ENCODE measurements at places on chromosomes 1 and 21. TPM values are rescaled to one million over a fixed set of nuclear protein-coding genes. Genes with fewer than 3 reads are reported as not detected.

FAM151A gene
- 1.5 TPM for total RNA-seq

RAB25 gene
- total RNA-seq: not detected

SPATA45 gene
- not detected for total RNA-seq

TFF3 gene
- total RNA-seq: 3.4 TPM

ERRFI1 gene
- total RNA-seq: 12.8 TPM

WDR47 gene
- total RNA-seq: 14.6 TPM

ZYG11A gene
- total RNA-seq: not detected

EMC1 gene
- 30.5 TPM for total RNA-seq

CLDN17 gene
- not detected for total RNA-seq

AADACL4 gene
- not detected for total RNA-seq

ADAMTS4 gene
- 13.0 TPM for total RNA-seq

CELA2A gene
- not detected for total RNA-seq

ZNF683 gene
- 0.14 TPM for total RNA-seq

BATF3 gene
- 1.2 TPM for total RNA-seq

ANGPTL3 gene
- not detected for total RNA-seq

EFNA1 gene
- total RNA-seq: 43.9 TPM

PTGER3 gene
- total RNA-seq: 4.9 TPM

DMRTA2 gene
- total RNA-seq: not detected

AMY1B gene
- total RNA-seq: not detected

PTGS2 gene
- total RNA-seq: 0.32 TPM

TCP10L gene
- total RNA-seq: 2.6 TPM

ILDR2 gene
- 1.8 TPM for total RNA-seq

PBXIP1 gene
- 55.9 TPM for total RNA-seq

DYNLT5 gene
- total RNA-seq: 1.6 TPM

ITLN2 gene
- total RNA-seq: not detected

RHBG gene
- not detected for total RNA-seq

TCHH gene
- total RNA-seq: not detected

ZNF695 gene
- total RNA-seq: not detected

GPR153 gene
- total RNA-seq: 10.6 TPM

VPS45 gene
- 49.0 TPM for total RNA-seq

S100A2 gene
- total RNA-seq: 2.3 TPM

RIPPLY3 gene
- not detected for total RNA-seq

PALMD gene
- total RNA-seq: 122 TPM

TMEM52 gene
- total RNA-seq: 1.2 TPM

SPRR2F gene
- total RNA-seq: not detected

APCS gene
- total RNA-seq: not detected

PRDM15 gene
- 4.6 TPM for total RNA-seq

FAM177B gene
- not detected for total RNA-seq

AMPD1 gene
- not detected for total RNA-seq

ENAH gene
- total RNA-seq: 80.0 TPM

ANKRD34A gene
- 0.62 TPM for total RNA-seq

OR2L5 gene
- not detected for total RNA-seq

DNAJC6 gene
- 2.0 TPM for total RNA-seq

RPE65 gene
- not detected for total RNA-seq

PACC1 gene
- 3.4 TPM for total RNA-seq

SPATA1 gene
- total RNA-seq: 0.92 TPM

MYOG gene
- not detected for total RNA-seq

SPATA46 gene
- total RNA-seq: not detected

IL22RA1 gene
- 0.24 TPM for total RNA-seq

TDRD10 gene
- total RNA-seq: 2.2 TPM

GPN2 gene
- total RNA-seq: 14.9 TPM

ALX3 gene
- total RNA-seq: not detected

TNFRSF9 gene
- not detected for total RNA-seq

LEMD1 gene
- total RNA-seq: not detected

All from Right ventricle myocardium inferior (tissue), 1 donor.